ENCODE measurements at places on chromosomes 4 and X. TPM values are rescaled to one million over a fixed set of nuclear protein-coding genes. Genes with fewer than 3 reads are reported as not detected.

DNA sequence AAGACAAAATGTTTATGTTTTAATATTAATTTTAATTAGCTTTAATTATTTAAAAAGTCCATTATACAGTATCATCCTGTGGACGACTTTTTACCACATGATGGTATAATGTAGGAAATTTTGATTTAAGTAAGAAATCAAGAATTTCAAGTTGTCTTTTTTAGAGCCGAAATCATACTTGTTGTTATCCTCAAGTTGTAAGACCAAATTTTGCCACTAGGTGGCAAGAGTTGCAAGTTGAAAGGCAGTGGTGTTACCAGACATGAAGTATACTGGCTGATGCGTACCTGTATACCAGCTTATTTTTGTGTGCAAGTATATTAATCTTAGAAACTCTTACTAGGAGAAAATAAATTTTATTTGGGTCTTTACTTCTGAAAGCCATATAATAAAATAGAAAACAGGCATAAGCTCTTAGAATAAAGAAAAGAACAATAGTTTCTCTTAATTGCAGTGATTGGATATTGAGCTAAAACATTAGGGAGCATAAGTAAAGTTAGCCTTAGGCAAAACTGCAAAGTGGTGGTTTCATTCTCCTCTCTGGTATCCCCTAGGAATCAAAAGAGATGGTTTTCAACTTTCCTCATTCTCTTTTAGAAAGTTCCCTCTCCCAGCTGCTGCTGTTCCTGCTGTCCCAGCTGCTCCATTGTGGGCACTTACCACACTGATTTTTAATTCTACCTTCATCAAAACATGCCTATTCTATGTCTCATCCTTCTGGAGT is 118.0 kb upstream of the WDFY3 start:
- no peaks in the 10 kb centered on the region for H3K36me3 ChIP-seq
- no peaks in the 10 kb centered on the region for H3K4me1 ChIP-seq
- 0 out of 2 replicates have a peak overlapping the region, but pooled peaks have one; percentile 29 for H3K27ac ChIP-seq
- H3K27me3 ChIP-seq, result no peaks in the 10 kb centered on the region
- peak; percentile 38 for DNase-seq

DNA sequence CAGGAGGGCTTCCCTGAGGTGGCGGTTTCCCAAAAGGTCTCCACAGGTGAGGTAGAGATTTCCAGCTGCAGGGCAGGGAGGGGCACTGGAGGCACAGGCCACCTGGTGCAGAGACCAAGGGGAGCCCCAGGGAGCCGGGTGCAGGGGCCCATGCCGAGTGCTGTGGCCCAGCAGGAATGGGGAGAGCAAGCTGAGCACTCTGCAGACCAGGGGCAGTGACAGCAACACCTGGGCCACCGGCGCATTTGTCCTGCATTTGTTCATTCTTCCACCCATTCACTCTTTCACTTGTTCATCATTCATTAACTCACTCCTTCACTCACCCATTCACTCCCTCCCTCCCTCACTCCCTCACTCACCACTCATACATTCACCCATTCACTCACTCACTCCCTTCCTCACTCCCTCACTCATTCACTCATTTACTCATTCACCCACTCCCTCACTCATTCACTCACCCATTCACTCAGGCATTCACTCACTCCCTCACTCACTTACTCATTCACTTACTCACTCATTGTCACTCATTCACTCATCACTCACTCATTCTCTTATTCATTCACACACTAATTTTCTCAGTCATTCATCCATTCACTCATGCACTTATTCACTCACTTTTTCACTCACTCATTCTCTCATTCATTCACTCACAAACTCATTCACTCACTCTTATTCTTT is 16.3 kb downstream of the CPZ start:
- DNase-seq, result no peak
- no peaks in the 10 kb centered on the region for H3K4me1 ChIP-seq
- H3K36me3 ChIP-seq, result no peaks in the 10 kb centered on the region
- H3K27ac ChIP-seq, result no peak overlapping the region
- no peak overlapping the region for H3K4me3 ChIP-seq

DNA sequence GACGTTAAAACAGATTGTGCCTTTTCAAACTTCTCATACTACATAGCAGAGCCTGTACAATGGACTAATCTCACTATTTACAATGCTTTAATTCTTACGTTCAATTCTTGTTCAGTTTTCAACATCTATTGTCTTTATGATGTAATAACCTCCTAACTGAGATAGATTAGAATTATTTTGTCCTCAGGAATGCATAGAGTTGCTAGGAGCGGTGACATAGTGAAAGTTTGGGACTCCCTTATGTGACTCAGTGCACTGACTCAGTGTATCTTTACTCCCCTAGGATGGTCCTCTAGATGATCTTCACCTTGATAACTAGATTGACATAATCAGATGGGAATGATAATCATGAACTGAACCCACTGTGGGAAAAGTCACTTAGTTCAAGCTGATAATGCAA is 151.5 kb downstream of the VEGFC start:
- no peak overlapping the region for H3K4me3 ChIP-seq
- H3K27ac ChIP-seq, result no peak overlapping the region
- H3K36me3 ChIP-seq, result no peaks in the 10 kb centered on the region
- H3K27me3 ChIP-seq, result no peaks in the 10 kb centered on the region
- DNase-seq, result no peak
- H3K4me1 ChIP-seq, result no peaks in the 10 kb centered on the region

- H3K27ac ChIP-seq, result peak overlapping the region; percentile 71
- H3K4me3 ChIP-seq, result peak overlapping the region; percentile 59
- H3K4me1 ChIP-seq, result peaks cover 6% of the 10 kb centered on the region
- no peak for DNase-seq
- no peaks in the 10 kb centered on the region for H3K36me3 ChIP-seq
- H3K27me3 ChIP-seq, result no peaks in the 10 kb centered on the region
Measured at GRCh38 chr4:30716158-30716557, 4.0 kb upstream of the PCDH7 start.

The RCHY1 gene
- 17.1 TPM for total RNA-seq

Measured in Panc1 (cell line).